ENCODE measurements at places on chromosomes 12 and 14. TPM values are rescaled to one million over a fixed set of nuclear protein-coding genes. Genes with fewer than 3 reads are reported as not detected.
A peak's percentile ranks its signal among the peaks of the same experiment; 100 is the strongest.

GRCh38 chr12:100798286-100799160 lies 3.9 kb downstream of the ANO4 start:
- DNase-seq: no peak

GRCh38 chr14:32104308-32104707 lies 27.2 kb downstream of the ARHGAP5 start:
- no peak for DNase-seq

DNA sequence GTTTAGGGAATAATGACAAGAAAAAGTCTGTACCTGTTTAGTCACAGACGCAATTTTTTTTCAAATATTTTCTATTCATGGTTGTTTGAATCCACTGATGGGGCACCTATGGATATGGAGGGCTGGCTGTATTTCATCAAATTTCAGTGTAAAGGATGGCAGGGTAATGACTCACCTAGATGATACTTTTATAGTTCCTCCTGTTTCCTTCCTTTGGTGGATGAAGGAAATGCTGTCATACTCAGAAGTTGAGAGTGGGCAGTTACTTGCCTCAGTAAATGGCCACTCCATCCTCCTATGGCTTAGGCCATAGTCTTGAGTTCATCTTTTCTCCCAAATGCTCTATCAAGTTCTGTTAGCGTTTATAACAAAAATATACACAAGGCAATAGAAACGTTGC lies 18.9 kb upstream of the C12orf71 start:
- DNase-seq: no peak

GRCh38 chr14:74464785-74465184 lies 28.3 kb downstream of the NPC2 start:
- DNase-seq: no peak

DNA sequence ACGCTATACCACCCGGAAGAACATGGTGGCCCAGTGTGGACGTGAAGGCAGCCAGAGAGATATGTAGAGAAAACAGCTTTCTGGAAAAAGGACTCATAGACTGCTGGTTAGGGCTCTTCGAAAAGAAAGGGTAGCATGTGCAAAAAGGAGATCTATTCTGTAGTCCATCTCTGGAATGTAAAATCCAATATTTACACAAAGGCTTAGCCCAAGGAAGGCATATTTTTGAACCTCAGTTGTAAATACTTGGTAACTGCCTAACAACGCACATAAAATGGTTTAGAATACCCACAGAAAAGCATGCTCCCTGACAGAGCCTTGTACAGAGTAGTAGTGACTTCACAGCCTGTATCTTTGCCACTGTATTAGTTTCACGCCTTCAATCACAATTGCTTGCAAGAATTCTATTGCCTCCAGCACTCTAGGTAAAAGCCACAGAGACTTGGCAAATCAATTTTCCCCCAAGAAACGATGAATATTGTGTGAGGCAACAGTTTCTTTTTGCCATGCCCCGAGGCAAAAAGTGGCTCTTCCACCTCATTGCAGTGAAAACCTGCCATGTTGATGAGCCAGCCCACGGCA lies 59.2 kb downstream of the TRIM9 start:
- no peak for DNase-seq

DNA sequence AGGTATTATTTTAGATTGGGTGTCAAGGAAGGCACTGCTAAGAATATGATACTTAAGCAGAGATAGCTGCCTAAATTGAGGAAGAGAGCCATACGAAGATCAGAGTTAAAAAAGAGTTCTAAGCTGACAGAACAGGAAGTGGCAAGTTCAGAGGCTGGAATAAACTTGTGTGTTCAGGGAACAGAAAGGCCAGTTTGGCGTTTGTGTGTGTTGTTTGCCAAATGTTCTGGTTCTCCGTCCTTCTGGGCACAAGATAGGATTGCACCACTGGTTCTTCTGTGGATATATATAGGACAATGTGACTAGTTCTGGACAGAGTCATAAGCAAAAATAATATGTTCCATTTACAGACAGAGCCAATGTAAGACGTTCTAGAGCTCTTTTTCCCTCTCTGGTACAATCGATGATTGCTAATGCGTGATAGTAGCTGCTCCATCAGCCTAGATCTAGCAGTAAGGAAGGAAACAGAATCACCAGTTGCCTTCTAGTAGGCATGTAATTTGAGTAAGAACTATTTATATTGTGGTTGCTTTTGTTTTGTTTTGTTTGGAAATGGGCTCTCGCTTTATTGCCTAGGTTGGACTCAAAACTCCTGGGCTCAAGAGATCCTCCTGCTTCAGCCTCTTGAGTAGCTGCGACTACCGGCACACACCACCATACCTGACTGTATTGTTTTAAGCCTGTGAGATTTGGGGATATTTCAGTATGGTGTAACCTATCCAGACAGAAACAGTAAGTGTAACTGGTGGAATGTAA lies 7.4 kb downstream of the BBS10 start:
- no peak for DNase-seq

DNA sequence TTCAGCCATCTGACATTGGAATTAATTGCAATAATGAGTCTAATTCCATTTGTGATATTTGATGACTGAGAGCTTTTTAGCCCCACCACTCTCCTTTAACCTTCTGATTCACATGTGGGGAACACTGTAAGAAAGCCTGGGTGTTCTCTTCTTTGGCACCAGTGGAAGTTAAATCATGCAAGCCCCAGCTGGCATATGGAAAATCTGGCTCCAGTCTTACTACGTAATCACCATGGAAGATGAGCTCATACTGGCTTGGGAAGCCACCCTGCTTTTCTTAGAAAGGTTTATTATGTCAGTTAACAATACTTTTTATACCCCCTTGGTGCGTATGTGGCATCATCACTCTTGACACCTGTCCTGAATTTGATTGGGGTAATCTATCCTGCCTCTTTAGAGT lies 479.3 kb downstream of the SLC16A7 start:
- no peak for DNase-seq

- DNase-seq: no peak
Observed at GRCh38 chr12:30719060-30719459, 23.4 kb upstream of the IPO8 start.

- peak; percentile 70 for DNase-seq
Observed at GRCh38 chr12:114726092-114726710, 42.2 kb upstream of the TBX3 start.

- peak; percentile 74 for DNase-seq
Observed at GRCh38 chr12:127677537-127678131, 589.3 kb upstream of the TMEM132C start.

DNA sequence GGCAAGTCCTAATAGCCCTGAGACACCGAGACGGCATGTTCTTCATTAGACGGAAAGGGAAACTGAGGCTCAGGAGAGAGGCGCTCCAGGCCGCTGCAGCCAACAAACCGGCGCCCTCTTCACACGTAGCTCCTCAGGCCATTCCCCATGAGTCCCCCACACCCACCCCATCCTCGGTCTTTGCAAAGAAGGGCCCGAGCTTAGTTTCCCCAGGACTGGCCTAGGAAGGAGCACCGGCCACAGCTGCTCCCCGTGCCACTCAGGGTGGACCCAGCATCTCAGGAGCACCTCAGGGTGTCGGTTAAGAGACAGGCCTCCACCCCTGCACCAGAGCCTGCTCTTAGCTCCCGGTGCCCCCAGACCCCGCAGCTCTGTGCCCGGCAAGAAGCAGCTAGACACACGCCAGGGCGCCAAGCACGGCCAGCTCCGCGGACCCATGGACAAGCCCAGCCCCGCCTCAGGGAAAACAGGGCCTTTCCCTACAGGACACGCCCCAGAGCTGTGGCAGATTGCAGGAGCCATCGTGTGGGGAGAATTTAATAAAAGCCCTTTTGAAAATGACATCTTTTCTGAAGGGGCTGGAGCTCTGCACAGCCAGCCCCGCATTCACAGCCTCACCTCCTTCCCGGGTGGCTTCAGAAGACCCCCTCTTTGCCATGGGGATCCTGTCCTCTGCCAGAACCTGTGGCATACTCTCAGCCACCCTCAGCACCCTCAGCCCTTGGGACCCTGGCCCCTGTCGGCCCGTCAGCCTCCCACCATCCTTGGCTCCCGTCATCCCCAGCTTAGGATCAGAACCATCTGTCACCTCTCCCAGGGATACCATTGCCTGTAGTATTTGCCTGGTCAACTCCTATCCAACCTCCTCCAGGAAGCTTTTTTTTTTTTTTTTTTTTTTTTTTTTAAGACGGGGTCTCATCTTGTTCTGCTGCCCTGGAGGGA lies 59.7 kb downstream of the LGMN start:
- DNase-seq: no peak

DNA sequence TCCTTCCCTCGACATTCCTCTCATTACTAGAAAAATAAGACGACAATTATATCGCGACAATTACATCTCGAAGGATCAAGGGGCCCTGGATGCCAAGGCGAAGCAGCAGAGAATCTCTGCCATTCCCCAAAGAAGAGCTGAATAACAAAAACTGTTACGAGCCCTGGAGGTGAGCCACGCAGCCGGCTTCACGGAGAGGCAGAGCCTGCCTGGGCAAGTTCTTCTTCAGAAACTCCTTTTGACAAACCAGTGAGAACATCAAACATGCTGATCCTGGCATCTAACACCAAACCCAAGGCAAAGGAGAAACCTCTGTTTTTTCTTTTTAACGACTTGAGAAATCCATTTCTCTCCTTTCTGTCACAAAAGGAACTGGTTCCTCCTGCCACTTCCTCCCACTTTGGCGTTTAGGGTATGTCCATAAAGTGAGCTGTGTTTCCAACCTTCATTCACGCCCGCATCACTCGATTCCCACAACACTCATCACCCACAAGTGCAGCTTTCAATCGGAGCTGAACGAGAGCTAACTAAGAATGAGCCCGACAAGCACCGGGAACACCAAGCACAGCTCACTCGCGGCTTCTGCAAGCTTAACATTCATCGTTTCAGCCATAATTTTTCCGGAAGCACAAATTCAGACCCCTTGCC lies 21.5 kb downstream of the CCDC88C start:
- no peak for DNase-seq

DNA sequence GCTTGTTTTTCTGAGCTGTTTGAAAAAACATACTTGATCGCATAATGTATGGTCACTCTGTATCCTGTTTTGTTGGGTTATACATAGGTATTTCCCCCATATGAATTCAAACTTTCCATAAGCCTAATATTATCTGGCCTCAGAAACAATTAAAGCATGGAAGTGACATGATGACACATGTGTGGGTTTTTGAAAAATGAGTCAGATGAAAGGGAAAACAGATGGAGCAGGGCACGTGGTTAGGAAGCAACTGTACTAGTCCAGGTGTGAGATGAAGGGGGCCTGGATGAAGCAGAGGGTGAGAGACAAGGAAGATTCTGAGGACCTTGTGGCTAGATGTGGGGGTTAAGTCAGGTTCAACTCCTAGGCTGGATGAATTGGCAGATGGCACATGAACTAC lies 92.7 kb upstream of the DNM1L start:
- DNase-seq: no peak

- DNase-seq: peak; percentile 61
Observed at GRCh38 chr12:57430112-57430930, 522 bp downstream of the R3HDM2 start.

GRCh38 chr12:12926571-12927071 lies 25.3 kb downstream of the GPRC5D start:
- DNase-seq: no peak

DNA sequence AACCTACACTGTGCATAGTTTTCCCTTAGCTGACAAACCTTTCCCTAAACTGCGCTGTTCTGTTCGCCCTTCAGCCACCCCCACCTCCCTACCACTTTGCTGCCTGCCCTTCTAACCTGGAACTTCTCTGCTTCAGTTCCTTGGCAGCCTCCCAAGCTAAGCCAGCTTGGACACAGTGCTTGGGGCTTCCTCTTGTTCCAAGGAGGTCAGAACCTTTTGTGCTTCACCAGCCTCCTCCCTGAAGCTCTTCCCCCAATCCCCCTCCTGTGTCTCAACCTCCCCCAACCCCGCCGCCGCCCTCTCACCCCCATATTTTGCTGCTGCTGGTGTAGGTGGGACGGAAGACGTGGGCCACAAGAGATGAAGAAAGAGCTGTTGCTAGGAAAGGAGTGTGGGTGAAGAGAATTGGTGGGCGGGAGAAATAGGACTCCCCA lies 8.1 kb upstream of the RIC8B start:
- DNase-seq: peak; percentile 75

DNA sequence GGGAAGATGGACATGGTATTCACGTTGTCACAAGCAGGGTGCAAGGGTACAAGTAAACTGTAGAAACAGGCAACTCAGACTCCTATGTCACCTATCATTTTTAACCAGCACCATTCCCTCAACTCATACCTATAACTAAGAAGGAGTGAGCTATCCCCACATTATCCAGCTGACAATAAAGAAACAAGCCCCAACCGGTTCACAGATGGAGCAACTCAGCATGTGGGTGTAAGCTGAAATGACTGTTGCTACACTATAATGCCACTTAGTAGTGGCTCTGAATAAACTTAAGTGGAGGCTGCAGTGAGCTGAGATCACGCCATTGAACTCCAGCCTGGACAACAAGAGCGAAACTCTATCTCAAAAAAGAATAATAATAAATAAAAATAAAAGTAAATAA lies 829.5 kb upstream of the MDGA2 start:
- DNase-seq: no peak

GRCh38 chr12:11661491-11662089 lies 12.1 kb downstream of the ETV6 start:
- DNase-seq: no peak

DNA sequence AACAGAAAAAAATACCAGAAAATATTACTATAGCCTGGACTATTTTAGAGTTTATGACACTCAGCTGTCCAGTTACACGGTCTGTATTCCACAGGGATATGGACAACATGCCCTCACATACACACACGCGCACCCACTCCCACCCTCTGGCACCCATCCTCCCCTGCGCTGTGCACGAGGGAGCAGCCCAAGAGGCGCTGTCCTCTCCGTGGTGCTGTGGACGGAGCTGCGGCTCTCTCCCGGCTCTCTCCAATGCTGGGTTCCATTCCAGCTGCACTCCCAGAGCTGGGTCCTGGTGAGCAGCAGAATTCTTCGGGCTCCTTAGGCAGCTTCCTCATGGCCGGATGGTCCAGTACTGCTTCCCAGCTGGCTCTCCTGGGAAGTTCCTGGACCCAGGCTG lies 6.0 kb upstream of the NGB start:
- no peak for DNase-seq

GRCh38 chr12:14188744-14189143 lies 176.7 kb upstream of the ATF7IP start:
- DNase-seq: no peak

GRCh38 chr14:31761325-31761724 lies 200.1 kb downstream of the NUBPL start:
- no peak for DNase-seq

- no peak for DNase-seq
Observed at GRCh38 chr14:81452341-81453133, 52.4 kb upstream of the STON2 start.

The PIWIL1 gene
- not detected for total RNA-seq

The RFC5 gene
- 7.7 TPM for total RNA-seq

The OR8S1 gene
- total RNA-seq: not detected

The WSCD2 gene
- total RNA-seq: not detected

The KRT2 gene
- not detected for total RNA-seq

The NRIP2 gene
- total RNA-seq: 2.8 TPM

The AMN gene
- 0.68 TPM for total RNA-seq

The SYT10 gene
- not detected for total RNA-seq

The BCL2L14 gene
- total RNA-seq: not detected

The AJUBA gene
- 7.0 TPM for total RNA-seq

The SLC35F4 gene
- total RNA-seq: not detected

The HOXC12 gene
- not detected for total RNA-seq

The GPR132 gene
- 1.1 TPM for total RNA-seq

The TBC1D30 gene
- total RNA-seq: 3.0 TPM

The SEL1L gene
- total RNA-seq: 56.9 TPM

The NFE2 gene
- 1.0 TPM for total RNA-seq
